ENCODE measurements at places on chromosomes 3 and 15.

DNA sequence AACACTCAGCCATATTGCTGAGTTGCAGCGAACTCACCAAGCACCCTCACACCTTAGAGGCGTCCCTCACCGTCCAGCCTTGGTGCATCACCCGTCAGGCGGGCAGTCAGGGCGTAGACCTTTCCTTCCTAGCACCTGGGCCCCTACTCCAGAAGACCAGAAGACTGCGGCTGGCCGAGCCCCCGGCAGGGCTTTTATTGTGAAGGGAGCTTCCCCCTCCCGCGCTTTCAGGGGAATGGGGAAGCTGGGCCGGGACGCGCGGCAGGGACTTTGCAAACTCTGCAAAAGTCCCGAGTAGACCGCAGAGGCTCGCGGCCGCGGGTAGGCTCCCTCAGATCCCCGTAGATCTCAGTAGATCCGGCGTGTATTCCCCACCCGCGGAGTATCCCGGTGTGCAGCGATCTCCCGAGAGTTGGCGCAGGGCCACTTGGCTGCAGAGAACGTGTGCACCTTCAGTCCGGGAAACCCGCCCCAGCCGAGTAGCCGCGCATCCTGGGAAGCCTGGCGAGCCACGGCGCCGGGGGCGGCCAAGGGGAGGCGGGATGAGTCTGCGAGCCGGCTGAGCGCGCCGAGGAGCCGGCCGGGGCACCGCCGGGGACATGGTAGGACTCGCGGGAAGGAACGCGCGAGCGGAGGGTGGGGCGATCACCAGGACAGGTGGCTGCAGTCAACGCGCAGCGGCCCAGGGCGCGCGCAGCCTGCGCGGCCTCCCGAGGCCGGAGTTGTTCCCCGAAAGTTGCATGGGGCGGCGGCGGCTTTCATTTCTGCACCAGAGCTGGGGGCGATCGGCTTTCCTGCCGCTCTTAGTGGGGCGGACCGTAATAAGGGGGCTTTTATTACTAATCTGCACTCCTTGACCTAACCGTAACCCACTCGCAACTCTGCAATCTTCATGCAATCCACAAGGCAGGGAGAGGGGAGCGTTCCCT is at the start of gene GASK1A:
Gene GASK1A (plus strand): TSS at position 268 of the 929 bp plus-strand sequence. CDS start 332 bp downstream, at position 600.
- DNase-seq, result peak; percentile 55

- peak; percentile 19 for DNase-seq
Measured at GRCh38 chr3:23455084-23455483, 252.0 kb downstream of the UBE2E2 start.

DNA sequence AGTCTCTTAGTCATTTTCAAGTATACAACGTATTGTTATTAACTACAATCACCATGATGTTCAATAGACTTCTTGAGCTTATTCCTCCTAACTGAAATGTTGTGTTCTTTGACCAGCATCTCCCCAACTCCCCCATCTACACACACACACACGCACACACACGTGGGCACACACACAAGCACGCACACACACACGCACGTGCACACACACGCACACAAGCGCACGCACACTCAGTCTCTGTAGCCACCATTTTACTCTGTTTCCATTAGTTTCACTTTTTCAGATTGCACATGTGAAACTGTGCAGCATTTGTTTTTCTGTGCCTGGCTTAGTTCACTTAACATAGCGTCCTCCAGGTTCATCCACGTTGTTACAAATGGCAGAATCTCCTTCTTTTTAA is 247.0 kb downstream of the XXYLT1 start:
- no peak for DNase-seq

- no peak for DNase-seq
Measured at GRCh38 chr15:37877851-37878741, 56.3 kb upstream of the TMCO5A start.

GRCh38 chr3:66195347-66195783 is 25.4 kb upstream of the SLC25A26 start:
- DNase-seq, result peak; percentile 14

DNA sequence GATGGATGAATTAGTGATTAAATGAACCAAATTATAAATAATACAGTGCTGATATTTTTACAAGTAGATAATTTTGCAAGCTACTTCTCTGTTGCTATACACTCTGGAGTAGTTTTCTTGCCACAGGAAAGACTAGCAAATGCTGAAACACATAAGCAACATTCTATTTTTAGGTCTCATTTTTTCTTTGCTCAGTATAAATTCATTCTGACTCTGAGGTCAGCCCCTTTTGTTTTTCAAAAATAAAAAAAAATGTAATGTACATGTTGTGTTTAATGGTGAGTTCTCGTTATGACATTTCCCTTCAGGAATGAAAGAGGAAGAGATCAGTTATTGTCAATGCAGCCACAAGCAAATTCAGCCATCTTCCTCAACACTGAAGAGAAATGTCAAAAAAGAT is 24.9 kb downstream of the GJD2 start:
- DNase-seq, result no peak

- no peak for DNase-seq
Measured at GRCh38 chr15:55784286-55784685, 41.3 kb upstream of the PRTG start.

- no peak for DNase-seq
Measured at GRCh38 chr3:65593780-65594752, 444.7 kb downstream of the MAGI1 start.

DNA sequence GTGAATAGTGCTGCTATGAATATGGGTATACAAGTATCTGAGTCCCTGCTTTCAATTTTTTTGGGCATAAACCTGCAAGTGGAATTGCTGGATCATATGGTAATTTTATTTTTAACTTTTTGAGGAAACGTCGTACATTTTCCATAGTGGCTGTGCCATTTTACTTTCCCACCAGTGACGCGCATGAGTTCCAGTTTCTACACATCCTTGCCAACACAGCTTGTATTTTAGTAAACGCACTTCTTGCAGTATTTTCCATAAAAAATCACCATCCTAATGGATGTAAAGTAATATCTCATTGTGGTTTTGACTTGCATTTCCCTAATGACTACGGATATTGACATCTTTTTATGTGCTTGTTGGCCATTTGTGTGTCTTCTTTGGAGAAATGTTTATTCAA is 105.0 kb downstream of the NFKBIZ start:
- no peak for DNase-seq

DNA sequence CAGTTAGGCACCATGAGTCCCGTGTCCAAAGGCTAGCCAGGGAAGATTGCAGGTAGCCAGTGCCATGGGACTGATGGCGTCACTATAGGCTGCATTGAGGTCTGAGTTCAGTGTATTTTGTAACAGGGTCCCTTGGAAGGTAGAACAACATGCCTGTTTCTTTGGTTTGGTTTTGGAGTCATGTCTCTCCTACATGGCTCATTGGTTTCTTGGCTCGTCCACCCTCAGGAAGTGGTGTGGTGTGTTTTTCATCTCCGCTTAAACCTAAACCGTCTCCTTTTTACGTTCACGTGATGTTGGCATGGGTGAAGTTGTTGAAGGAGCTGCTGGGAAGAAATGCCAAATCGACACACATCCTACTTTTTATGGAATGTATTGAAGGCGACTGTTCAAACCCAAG is 71.6 kb downstream of the FLNB start:
- DNase-seq, result no peak

- DNase-seq, result peak; percentile 80
Measured at GRCh38 chr3:39668420-39668819, 141.0 kb upstream of the MYRIP start.

DNA sequence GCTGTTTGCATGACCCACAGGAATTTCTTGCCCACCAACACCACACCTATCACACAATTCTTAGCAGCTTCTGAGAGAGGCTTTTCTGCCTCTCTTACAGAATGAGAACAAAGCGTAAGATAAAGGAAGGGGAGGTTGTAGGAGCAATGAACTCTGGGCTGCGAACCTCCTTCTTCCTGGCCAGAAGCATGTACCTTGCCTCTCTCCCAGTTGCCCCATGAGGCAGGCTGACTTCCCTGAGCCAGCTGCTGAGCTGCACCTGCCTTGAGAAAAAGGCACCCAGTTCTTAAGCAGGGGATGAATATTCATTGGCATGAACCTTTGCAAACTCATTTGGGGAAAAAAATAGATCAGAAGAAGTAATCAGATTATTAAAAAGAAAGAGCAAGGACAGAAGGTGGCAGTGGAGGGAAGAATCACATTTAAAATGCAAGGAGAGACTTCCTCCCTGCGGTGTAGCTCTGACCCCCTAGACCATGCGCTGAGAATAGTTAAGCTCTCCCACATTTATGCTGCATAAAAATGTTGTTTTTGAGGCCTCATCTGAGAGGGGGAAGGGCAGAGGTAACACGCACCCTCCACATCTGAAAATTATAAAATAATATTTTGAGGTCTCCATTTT is 304.8 kb downstream of the EPHB1 start:
- DNase-seq, result no peak

DNA sequence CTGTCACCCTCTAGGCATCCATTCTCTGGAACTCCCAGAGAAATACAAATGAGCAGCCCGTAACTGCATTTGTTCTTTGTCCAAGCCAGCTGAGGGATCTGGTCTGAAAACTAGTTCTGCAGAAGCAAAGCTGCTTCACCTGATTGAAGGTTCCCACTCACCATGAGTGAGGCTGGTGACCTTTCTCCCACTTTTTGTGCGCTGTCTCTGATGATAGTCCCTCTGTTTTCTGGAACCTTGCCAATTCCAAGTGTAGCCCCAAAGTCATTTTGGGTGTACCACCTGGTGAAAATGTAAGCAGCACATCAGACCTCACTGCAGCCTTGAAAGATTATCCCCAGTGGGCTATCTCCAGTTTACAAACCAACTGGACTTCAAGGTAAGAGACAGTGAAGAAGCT is 39.4 kb upstream of the BFSP2 start:
- no peak for DNase-seq

DNA sequence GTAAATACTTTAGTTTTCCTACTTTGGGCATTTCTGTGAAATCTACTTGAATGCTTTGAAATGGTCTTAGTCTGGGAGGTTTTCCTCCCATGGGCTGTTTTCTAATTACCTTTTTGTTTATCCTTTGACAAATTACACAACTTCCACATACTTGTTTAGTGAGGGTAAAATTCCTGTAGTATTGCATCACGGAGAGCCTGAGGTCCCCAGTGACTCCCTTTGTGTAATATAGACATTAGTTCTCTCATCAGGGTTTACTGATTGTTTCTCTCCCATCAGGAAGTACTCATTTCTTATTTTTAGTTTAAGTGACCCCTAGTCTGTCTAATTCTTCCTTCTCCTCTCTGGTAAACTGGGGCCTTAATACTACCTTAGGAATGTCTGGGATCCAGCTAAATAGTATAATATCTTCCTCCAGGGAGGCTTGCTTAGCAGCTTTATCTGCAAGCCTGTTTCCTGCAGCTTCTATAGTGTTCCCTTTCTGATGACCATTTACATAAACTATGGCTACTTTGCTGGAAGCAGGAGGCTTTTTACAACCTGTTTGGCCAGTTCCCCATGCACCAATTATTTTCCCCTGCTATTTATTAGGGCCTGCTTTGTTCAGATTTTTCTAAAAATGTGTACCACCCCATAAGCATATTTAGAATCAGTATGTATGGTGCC is 87.2 kb upstream of the XCR1 start:
- no peak for DNase-seq

GRCh38 chr15:32956006-32956405 is 238.2 kb downstream of the GREM1 start:
- peak; percentile 45 for DNase-seq

DNA sequence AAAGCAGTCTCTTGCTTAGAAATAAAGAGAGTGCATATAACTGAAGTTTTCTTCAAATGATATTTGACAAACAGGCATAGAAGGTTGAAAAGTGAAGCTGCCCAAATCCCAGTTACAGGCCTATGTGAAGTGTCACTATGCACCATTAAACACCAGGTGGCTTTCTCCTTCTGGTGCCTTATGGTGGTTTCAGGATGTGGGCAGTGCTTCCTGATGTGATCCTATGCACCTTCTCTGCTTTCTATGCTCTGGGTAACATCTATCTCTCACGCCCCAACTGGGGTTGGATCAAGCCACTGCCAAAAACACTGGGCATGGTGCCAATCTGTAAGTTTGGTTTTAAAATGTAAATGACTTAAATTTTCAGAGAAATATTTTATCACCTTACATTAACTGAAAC is 744.7 kb downstream of the TUSC7 start:
- DNase-seq, result peak; percentile 6

DNA sequence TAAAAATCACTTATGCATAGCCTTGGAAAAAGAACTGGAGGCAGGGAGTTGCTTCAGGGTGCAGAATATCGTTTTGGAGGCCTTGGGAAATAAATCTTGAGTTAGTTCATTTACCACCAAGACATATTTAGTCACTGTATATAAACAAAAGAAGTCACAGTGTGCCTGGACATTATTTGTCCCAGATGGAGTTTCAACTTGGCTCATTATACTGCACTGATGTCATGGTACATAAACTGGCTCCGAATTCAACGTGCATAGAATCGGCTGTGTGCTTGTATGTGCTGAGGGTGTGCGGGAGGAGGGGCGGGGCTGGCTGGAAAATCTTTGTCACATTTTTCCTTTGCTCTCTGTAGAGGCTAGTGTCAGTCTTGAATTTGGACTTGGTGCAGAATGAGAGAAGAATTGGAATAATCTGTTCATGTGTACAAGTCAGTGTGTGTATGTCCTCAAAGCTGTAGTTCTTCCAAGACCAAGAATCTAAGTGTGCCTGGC is 86.6 kb downstream of the FNDC3B start:
- no peak for DNase-seq

DNA sequence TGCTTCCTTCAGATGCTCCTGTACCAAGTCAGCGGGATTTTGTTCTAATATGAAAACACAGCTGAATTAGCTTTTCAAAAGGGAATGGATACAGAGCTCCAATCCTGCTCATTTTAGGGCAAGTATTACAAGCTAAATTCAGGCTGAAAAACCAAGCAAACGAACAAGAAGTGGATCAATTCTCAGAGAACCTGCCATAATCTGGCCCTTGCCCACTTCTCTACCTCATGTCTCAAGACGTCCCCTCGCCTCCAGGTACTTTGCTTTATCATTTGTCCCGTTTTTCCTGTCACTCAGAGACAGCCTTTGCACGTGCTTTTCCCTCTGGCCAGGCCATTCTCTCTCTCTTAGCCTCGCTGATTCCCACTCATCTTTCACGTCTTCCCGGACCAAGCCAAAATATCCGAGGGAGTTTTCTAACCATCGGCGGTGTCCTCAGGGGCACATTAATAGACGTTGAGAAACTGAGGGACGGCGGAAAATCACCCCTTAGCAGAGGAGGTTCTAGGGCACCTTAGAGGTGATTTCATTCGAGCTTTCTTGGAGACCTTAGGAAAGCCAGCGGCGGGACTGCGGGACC is 654 bp downstream of the SUSD5 start:
- peak; percentile 4 for DNase-seq

DNA sequence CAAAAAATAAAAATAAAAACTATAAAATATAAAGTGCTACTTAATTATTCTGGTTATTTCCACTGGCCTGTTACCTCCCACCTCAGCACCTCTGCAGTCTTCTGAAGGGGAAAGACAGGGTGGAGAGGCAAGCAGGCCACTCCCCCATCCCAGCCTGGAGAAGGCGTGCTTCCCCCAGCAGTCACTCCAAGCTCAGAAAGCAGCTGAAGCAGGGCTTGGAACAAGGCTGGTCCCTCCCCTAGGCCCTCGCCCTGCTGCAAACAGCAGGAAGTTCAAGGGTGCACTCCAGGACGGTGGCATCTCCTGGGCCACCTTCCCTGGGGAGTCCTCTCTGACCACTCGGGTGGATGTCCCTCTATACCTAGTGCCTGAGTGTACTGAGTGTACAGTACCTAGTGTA is 21.4 kb downstream of the CACNA2D2 start:
- no peak for DNase-seq

- no peak for DNase-seq
Measured at GRCh38 chr3:139325551-139325950, 18.3 kb upstream of the MRPS22 start.

Measured in hematopoietic multipotent progenitor cell treated with erythropoietin and hydrocortisone succinate and interleukin-3 and kit ligand, for 6 days (in vitro differentiated cells).